Activated T-helper 17 cell treated with anti-CD3 and anti-CD28 coated beads, Interleukin-2, amount 50 U/mL, for 72 hours (primary cell): ENCODE measurements at places on chromosomes 3 and 15.

- no peak for ATAC-seq
Measured at GRCh38 chr15:94256511-94256910, 25.1 kb downstream of the MCTP2 start.

DNA sequence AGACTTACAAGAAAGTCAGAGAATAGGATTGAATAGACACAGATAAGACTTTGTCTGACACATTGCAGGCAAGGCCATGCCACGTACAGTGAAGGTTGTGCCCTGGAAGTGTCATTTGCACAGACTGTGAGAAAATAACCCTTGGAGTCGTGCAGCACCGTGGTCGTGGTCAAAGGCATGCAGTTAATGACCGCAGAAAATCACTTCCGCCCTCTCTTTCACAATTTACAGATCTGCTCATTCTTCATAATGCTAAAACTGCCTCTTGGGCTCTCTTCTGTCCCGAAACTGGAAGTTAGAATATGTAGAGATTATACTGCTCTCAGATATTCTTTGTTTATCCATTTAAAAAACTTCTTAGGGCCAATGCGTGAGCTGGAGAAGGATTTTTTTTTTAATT, 73.2 kb upstream of the CTXND1 start:
- no peak for ATAC-seq

- ATAC-seq = no peak
Measured at GRCh38 chr3:11627612-11628011, 16.1 kb downstream of the VGLL4 start.

- peak; percentile 40 for ATAC-seq
Measured at GRCh38 chr3:46102780-46103130, 75.5 kb upstream of the XCR1 start.

GRCh38 chr15:83278191-83278590, 6.3 kb downstream of the BNC1 start:
- ATAC-seq = no peak

DNA sequence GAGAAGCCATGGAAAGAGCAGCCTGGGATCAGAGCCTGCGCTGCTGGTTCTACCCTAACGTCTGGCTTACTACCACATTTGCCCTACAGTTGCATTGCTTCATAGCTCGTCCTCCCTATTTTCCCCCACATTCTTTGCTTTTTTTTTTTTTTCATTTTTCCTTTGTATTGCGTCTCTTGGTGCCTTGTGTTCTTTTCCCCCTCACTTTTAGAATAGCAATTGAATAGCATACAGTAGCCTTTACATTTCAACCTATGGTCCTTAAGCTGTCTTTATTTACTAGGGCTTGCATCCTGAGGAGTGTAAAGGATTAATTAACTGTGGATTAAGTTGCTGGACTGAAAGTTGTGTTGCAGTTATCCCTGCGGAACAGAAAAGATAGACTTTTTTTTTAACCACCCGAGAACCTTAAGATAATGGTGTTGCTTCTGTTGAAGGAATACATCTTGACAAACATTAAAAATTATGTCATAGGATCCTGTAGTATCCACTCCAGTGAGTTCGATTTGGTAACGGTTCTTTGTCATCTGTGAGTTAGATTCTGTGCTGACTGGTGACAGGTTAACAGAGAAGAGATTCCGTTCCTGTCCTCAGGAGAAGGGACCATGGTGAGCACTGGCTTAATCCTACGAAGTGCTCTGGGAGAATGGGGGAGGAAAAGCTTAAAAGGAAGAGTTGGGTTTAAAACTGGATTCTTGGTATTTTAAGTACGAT, 417.4 kb upstream of the NAALADL2 start:
- ATAC-seq = no peak

DNA sequence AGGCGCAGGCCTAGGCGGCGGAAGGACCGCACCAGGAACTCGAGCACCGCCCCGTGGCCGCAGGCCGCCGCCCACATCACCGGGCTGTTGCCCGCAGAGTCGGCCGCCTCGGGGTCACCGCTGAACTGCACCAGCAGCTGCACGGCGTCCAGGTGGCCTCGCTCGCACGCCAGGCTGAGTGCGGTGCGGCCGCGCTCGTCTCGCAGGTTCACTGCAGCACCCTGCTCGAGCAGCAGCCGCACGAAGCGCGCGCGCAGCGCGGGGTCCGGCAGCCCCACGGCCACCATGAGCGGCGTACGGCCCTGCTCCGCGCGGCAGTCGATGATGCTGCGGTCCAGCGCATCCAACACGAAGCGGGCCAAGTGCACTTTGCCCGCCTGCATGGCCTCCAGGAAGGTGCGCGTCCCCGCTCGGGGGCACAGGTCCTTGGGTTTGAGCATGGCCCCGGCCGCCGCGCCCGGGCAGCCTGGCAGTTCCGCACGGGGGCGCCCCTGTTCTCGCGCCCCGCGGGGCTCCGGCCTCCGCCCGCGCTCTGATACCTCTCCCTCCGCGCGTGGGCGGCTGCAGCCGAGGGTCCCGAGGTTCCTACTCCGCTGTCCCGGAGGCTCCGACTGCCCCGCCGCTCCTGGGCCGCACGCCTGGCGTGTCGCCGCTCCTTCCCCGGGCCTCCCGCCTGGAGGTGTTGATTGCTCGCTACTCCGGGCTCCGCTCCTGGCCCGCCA, 556 bp downstream of the ANKRD63 start:
- peak; percentile 61 for ATAC-seq

DNA sequence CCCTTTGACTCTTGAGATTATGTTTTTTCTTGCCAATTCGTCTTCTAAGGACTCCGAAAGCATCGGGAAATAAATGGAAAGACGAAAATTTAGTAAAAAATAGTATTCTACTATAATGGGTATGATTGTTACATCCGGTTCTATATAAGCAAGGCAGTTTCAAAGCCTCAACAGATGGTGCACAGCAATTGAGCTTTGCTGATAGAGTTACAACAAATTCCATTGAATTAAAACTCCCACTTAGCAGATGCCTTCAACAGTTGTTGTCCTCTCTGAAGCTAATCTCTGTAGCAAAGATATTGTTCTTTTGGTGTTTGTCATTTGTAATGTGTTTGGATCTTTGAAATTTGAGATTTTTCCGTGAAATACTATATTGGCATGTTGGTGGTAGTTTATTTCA, 16.1 kb upstream of the GHSR start:
- ATAC-seq = no peak

- ATAC-seq = no peak
Measured at GRCh38 chr3:30941342-30941741, 46.9 kb upstream of the GADL1 start.

- ATAC-seq = no peak
Measured at GRCh38 chr15:100712226-100712625, 109.8 kb downstream of the ASB7 start.

DNA sequence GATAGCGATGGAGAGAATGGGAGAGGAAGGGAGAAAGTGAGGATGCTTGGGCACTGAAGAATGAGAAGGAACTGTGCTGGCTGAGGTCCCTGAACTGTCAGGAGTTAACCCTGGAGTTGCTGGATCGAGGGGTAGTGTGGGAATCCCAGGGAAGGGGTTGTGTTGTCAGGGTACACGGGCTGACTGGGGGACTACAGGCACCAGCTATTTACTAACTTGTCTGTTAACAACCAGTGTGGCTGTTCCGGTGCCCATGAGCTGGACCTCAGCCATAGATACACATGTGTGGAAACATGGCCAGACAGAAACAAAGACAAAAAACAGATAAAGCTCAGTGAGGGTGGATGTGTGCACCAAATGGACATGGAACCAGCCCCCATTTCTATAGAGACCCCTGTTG, 55.1 kb downstream of the GASK1A start:
- no peak for ATAC-seq

- ATAC-seq = no peak
Measured at GRCh38 chr15:40103864-40104271, 4.8 kb downstream of the BMF start.

DNA sequence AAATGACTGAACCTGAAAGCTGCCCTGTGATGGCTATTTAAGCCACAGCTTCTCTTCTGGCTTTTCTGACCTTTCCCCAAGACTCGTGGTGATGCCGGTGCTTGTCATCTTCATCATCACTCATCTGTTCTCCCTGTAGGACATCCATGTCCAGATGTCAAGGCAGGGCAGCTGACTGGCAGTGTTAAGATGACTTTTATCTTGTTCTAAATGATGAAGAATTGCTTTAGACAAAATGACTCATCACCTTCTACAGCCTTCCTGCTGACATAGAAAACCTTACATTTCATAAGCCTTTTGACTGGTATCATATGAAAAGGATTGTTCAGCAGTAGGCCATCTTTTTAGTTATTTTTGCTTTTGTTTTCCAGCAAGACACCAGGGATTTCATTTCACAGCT, 67.0 kb upstream of the GPR149 start:
- no peak for ATAC-seq

DNA sequence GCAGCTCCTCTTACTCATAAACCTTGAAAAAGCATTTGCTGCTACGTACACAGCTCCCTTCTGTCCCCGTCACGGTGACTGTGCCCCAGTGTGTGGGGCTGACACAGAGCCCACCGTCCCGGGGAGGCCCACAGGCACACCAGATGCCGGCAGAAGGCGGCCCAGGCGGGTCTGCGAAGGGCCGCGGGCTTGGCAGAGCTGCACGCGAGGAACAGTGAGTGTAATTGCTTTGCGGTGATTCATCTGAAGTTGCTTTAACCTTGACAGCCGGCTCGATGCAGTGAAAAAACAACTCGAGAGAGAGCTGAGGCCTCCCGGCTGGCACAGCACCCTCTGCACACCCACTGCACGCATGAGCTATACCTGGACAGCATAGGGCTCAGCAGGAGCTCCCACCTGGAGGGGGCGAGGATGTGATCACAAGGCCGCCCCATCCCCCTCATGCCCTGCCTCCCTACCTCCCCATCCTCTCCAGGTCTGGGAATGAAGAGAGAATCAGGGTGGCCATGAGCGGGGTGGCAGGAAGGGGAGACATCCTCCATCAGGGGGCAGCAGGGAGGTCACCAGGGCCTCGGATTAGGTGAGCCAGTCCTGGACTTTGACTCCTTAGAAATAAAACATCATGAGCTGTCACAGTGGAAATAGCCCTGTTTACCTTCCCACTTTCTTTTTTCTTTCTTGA, 172.7 kb downstream of the MEGF11 start:
- ATAC-seq = no peak

DNA sequence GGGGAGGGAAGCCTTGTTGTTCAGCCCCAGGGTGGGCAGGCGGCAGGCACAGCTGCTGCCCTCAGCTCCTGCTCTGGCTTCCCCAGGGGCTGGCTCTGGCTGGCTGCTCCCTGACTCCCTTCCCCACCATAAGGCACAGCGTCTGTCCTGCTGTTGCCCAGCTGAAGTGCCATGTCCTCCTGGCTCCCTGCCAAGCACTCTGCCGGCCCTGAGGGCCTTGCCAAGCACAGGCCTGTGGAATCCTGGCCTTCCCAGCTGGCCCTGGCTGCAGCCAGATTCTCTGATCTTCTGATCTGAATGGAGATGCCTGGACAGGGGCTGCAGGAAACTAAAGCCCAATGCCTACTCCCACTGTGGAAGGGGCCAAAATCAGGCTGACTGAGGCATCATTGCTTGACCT, 1.1 kb downstream of the IQCF6 start:
- no peak for ATAC-seq

DNA sequence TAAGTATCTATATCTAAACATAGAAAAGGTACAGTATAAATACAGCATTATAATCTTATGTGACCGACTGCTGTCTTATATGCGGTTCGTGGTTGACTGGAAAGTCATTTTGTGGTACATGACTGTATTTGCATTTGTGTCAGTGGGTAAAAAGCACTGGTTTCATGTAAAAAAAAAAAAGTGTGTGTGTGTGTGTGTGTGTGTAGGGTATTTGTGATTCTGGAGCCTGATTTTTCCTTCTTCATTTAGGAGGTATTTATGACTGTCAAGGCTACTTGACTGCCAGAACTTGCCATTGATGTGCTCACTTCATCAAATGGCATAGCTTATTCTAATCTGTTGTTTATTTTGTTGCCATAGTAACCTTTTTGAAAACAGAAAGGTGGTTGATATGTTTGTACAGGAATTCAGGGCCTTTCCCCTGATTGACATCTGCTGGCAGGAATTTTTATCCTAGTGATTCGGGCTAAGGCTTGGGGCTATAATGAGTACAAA, 63.2 kb downstream of the AKAP13 start:
- ATAC-seq = peak; percentile 93

- no peak for ATAC-seq
Measured at GRCh38 chr15:65087411-65087810, 10.9 kb downstream of the KBTBD13 start.

- peak; percentile 83 for ATAC-seq
Measured at GRCh38 chr3:138114988-138115971, at the start of gene DZIP1L. DZIP1L (minus strand) TSS chr3:138115608; CDS start chr3:138103971, 11,637 bp downstream.

- ATAC-seq = peak; percentile 9
Measured at GRCh38 chr3:127391436-127392155, 103.8 kb upstream of the PRR20G start.

GRCh38 chr3:101027286-101027685, 34.1 kb upstream of the ABI3BP start:
- no peak for ATAC-seq

- ATAC-seq = no peak
Measured at GRCh38 chr3:186002884-186003472, 65.2 kb upstream of the TRA2B start.

DNA sequence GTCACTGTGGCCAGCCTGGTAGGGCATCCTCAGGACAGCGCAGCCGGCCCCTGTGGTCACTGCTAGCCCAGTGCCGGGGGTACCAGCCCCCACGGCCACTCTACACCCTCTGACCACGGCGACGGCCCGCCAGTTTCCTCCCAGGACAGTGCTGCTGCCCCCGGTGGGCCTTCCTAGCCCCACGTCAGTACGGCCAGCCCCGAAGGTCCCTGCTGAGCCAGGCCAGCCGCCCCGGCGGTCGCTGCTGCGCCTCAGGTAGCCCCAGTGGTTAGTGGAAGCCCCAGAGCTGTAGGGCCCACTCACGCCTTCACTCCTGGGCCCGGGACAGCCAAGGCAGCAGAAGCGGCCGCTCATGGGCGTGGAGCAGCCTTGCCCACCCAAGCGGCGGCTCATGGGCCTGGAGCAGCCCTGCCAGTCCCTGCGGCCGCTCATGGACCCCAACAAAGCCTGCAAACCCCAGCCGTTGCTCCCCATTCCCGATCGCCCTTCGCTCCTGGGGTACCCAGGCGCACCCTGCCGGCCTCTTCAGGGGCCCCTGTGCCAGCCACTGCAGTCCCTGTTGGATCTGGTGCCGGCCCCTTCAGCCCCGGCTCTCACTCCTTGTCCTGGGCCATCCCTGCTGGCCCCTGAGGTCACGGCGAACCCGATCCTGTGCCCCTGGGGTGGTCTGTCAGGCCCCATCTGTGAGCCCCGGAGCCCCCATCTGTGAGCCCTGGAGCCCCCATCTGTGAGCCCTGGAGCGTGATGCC, 9.5 kb upstream of the ROPN1B start:
- ATAC-seq = no peak

- no peak for ATAC-seq
Measured at GRCh38 chr3:159620281-159620680, 368.4 kb upstream of the IL12A start.

DNA sequence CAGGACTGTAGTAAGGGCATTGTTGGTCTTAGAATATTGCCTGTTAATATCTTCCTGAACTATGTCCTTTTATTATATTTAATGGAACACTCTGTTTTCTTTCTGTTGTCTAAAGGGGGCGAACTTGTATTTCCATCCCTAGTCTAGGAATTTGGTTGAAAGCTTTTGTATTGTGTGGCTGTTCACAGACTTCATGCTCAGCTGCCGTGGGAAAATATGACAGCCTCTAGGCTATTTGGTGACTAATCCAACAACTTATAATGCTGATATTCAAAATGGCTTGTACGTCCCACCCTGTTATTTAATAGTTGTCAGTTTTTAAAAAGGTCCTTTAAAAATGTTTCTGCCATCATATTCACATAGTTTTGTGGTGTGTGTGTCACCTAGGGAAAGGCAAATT, 202.6 kb downstream of the KLHL25 start:
- no peak for ATAC-seq

GRCh38 chr15:42549741-42550392, 1.2 kb downstream of the HAUS2 start:
- no peak for ATAC-seq

- peak; percentile 25 for ATAC-seq
Measured at GRCh38 chr15:89361451-89362202, 27.0 kb upstream of the POLG start.
